ENCODE measurements at places on chromosomes 12 and 14. TPM values are rescaled to one million over a fixed set of nuclear protein-coding genes. Genes with fewer than 3 reads are reported as not detected.

DNA sequence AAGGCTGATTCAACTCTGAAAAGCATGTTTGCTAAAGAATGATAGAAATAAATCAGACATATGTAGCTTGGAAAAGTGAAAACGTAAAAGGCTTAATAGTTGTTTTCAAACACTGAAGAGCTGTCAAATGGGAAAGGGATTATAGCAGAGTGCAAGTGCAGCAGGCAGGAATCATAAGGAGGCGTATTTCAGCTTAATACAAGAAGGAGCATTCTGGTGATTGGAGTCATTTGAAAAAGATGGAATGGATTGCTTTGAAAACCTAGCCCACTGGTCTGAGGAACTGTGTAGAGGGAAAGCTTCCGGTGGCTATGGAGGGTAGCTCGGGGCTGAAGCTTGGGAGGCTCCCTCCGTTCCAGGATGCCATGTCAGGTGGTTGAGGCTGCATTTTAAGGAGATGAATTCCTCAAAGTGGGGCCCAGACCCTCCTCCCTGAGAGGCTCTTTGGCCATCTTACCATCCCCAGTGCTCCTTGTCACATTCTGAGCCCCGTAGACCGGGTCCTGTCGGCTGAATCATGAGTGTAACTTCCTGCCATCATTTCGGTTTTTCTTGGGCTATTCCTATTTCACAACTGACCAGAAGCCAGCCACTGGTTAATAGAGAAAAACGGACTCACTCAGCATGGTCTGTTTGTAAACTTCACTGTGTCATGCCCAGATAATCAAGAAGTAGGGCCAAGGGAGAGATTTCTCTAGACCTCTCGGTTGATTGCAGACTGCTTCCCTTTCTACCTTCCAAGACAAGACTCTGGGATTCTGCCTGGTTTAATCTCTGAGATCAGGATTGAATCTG is 6.5 kb downstream of the WNT5B start:
- DNase-seq: no peak

- peak; percentile 67 for DNase-seq
These were observed 13.9 kb upstream of the NR4A1 start for GRCh38 chr12:52037248-52037861.

- DNase-seq: no peak
These were observed 17.2 kb downstream of the CALCOCO1 start for GRCh38 chr12:53710091-53710490.

- no peak for DNase-seq
These were observed 346.2 kb downstream of the C12orf75 start for GRCh38 chr12:105676694-105677093.

GRCh38 chr12:108879615-108880254 is at the start of gene DAO:
Gene DAO, plus strand, starts transcription at chr12:108880092. Its CDS starts 4,915 bp downstream, at chr12:108885007.
- DNase-seq: no peak

GRCh38 chr14:53630336-53630735 is 326.3 kb downstream of the BMP4 start:
- no peak for DNase-seq

- no peak for DNase-seq
These were observed 438.9 kb downstream of the ADAMTS20 start for GRCh38 chr12:43113135-43113534.

GRCh38 chr12:3520168-3520567 is 29.2 kb downstream of the PRMT8 start:
- DNase-seq: no peak

DNA sequence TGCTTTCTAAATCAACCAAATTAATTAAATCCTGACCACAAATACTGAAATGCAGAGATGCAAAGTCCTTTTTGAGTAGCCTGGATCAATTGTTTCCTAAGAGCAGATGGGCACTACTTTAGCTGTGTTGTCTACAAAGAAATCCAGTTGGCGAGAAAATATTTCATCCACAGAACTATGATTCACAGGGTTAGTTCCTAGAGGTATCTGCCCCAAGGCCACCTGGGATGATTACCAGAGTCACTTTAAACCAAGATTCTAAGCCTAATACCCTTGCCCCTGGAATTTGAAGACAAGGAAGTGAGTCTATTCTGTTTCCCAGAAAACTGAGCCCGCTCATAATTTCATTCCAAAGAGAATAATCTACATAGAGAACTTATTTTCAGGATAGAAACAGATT is 198.4 kb downstream of the PPM1H start:
- DNase-seq: no peak

DNA sequence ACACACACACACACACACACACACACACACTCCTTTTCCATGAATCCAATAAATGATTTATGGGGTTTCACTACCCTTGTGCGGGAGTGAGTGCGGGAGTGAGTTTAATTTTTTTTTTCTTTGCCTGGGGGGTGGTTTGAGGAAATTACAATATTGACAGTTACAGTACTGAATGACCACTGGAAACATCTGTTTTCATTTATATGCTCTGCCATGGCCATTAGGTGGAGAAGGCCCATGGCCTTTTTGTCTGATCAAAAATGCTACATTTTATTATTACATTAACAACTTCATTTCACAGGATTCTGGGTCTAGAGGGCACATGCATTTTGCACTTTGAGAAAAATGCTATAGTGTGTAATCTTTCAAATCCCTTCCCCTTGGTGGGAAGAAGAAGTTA is 5.9 kb downstream of the TBX3 start:
- DNase-seq: peak; percentile 23

DNA sequence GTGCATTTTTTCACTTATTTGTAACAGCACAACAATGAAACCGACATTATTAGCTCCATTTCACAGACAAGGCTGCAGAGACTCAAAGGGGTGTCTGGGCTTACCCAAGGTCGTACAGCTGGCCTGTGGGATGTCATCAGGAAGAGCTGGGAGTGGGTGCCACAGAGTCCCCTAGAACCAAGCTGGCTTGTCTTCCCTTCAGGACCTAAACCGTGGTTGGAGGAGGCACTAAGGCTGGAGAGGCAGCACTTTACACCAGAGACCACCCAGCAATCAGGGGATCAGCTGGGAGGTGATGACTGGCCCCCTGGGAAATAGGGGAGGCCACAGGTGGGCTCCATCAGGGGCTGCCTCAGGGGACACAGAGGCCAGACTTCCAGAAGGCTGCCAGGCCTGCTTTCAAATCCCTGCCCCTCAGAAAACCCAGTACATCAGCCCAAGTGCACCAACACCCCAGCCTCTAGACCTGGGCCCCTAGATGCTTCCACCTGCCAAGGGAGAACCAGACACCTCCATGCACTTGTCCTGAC is 28.3 kb downstream of the DIO3 start:
- DNase-seq: no peak

- no peak for DNase-seq
These were observed 679.3 kb downstream of the BCL11B start for GRCh38 chr14:98592611-98593170.

DNA sequence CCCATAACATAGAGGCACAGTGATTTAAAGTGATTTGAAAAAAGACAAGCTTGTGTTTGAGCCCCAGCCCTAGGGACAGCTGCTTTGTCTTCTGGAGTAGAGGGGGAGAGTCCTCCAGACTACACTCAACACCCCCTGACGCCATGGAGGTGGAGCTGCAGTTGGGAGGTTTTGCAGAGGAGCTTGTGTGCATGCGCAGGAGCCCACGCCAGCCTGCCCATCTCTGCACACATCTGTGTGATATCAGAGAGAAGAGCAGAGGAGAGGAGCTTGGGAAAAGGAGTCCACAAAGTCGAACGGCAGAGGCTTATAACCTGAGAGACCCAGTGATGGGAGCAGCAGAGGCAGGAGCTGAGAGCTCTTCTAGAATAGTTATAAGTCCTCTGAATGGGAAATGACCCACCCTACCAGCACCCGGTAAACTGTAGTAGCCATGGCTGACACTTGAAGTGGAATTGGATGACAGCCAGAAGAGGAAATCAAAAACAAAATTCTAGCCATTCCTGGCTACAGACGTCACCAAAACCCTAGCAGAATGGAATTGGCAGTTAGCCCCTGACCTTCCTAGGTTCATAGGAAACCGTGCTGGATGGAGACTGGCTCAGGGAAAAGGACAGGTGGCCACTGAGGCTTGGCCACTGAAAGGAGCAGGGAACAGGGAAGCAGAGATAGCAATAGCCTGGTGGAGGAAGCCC is 185.1 kb upstream of the VASH1 start:
- peak; percentile 2 for DNase-seq

GRCh38 chr14:54902521-54903420 is at the start of gene GCH1:
Gene GCH1, minus strand, starts transcription at chr14:54902826. Its CDS starts 163 bp downstream, at chr14:54902663.
- peak; percentile 54 for DNase-seq

DNA sequence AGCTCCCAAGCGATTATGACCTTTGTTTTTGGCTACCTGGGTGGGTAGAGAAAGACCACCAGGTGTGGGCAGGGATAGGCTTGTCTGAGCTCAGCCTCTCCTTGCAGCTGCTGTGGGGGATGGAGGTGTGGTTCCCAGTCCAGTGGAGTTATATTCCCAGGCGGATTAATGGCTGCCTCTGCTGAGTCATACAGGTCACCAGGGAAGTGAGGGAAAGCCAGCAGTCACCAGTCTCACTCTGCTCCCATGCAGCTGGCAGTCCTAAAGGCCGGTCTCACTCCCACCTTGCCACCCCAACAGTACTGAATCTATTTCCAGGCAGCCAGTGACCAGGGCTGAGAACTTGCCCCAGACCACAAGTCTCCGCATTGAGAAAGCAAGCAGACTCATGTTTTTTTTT is 399.2 kb downstream of the VRK1 start:
- no peak for DNase-seq

DNA sequence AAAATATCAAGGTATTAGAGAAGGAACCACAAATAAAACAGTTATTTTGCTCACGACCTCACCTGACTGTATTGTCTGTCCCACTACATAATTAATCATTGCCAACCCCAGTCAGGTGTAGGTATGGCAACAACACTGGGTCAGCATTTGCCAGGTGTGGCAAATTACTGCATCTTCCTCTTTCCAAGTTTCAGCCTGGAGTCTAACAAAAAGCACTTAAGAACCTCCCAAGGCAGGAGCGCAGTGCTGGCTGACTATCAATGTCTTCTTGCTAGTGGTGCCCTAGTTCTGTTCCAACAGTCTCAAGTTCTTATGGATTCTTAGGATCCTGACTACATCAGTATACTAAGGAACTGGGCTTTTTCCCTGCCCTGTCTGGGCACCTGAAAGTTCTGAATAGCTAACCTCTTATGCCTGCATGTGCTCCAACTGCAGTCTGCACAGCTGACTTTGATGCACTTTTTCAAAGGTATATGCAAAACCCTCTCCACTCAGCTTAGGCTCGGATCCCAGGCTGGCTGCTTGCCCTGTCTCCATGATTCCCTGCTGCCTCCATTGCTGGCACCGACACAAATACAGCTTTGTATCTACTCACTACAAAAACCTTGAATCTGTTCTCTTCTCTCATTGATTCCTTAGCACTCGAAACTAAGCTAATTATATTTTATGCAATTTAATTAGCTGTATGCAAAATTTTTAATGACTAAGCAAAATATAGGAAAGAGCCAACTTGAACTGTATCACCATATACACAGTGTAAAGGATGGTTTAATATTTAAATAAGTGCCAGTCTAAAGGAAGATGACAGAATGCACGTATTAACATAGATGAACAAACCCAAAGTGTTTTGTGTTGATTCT is 113.3 kb downstream of the PRKD1 start:
- no peak for DNase-seq

- DNase-seq: peak; percentile 72
These were observed 42.8 kb downstream of the FOXN4 start for GRCh38 chr12:109266106-109266879.

DNA sequence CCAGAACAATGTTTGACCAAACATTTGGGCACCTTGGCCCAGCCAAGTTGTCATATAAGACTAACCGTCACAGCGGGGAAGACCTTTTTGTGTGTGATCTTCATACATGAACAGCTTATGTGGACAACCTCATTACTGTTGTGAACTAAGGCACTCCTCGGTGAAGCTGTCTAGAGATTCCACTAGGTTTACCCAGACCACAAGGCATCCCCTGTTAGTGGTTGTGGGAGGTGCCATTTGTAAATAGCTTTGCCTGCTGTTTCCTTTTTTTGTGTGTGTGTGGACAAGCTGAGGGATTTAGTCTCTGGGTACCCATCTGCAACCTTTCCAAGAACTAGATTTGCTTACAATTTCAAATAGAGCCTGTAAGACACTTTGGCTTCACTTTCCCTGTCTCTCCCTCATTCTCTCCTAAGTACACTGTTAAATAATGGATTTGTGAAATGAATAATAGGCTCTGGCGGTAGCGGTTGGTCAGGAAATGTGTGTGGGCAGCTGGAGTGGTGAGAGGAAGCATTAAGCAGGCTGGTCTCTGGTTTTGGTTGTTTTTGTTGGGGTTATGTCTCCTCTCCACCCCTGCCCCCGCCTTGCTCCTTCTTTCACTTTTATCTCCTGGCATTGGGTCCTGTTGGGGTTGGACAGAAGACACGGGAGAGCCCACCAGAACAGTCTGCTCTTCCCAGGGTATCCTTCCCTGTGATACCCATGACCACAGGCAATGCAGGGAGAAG is 727.6 kb downstream of the VRK1 start:
- no peak for DNase-seq

GRCh38 chr12:31773867-31774266 is 45.0 kb upstream of the AMN1 start:
- DNase-seq: no peak

DNA sequence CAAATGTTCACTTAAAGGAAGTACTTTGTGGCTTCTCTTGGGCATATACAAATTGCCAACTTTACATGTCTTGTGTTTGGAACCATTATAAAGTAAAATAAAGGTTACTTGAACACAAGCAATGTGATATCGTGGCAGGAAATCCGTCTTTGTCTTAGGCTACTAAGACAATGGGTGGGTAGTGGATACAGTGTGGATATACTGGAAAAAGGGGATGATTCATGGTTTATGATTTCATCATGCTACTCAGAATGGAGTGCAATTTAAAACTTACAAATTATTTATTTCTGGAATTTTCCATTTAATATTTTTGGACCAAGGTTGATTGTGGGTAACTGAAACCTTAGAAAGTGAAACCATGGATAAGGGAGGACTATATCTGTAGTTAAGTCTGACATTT is 48.4 kb downstream of the MYRFL start:
- DNase-seq: no peak

DNA sequence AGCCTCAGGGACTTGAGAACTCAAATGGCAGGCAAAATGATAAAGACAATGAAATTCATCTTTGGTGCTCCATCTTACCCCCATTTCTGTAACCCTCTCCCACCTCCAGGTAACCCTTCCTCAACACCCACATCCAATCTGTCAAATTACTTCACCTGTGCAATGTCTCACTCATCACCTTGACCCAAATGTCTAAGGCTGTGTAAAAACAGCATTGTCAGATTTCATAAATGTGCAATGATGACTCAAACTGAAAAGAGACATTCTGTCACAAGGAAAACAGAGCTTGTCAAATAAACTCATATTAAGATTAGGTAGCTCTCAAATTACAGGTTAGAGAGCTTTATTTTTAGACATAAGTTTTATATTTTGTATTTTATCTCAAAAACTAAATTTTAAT is 19.9 kb upstream of the COCH start:
- no peak for DNase-seq

GRCh38 chr14:73818821-73819220 is 32.8 kb upstream of the PTGR2 start:
- no peak for DNase-seq

AICDA gene
- total RNA-seq: not detected

SLC10A1 gene
- total RNA-seq: not detected

RHOJ gene
- total RNA-seq: 0.43 TPM

AJUBA gene
- total RNA-seq: 131 TPM

FAR2 gene
- total RNA-seq: 5.6 TPM

SERPINA1 gene
- total RNA-seq: not detected

APOF gene
- not detected for total RNA-seq

DTX1 gene
- total RNA-seq: not detected

RNASE7 gene
- not detected for total RNA-seq

GALNT9 gene
- not detected for total RNA-seq

BTBD6 gene
- total RNA-seq: 42.7 TPM

ACSM4 gene
- not detected for total RNA-seq

SERPINA3 gene
- not detected for total RNA-seq

MSI1 gene
- not detected for total RNA-seq
